ENCODE measurements at places on chromosomes 3 and 15.

DNA sequence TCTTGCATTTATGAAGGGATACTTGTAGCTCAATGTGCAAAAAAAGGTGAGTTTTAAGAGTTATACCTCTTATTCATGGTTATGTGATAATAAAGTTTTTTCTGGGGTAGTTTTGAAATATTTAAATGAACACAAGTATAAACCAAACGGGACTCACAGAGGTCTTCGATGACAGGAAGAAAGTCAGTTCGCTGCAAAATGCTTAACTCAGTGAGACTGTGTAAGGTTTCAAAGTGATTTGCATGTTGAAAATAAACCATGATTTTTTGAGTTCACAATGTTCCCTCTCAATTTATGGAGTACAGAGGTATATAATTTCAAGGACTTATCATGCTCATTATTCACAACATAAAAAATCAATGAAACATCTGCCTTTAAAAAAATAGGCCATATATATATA is 36.3 kb upstream of the MYH15 start:
- no peak for DNase-seq

DNA sequence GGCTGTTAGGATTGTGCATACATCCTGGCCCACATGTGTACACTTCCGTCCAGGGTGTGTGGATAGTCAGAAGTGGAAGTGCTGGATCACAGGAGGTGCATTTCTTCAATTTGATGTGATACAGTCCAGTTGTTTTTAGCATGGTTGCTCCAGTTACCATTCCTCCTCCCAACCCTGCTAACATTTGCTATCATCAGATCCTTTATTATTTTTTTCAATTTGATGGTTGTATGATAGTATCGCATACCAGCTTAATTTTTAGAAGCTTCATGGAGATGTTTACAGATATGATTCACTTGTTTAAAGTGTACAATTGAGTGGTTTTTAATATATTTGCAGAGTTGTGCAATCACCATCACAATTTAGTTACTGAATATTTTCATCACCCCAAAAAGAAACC is 202.7 kb downstream of the ITPR1 start:
- DNase-seq, result no peak

DNA sequence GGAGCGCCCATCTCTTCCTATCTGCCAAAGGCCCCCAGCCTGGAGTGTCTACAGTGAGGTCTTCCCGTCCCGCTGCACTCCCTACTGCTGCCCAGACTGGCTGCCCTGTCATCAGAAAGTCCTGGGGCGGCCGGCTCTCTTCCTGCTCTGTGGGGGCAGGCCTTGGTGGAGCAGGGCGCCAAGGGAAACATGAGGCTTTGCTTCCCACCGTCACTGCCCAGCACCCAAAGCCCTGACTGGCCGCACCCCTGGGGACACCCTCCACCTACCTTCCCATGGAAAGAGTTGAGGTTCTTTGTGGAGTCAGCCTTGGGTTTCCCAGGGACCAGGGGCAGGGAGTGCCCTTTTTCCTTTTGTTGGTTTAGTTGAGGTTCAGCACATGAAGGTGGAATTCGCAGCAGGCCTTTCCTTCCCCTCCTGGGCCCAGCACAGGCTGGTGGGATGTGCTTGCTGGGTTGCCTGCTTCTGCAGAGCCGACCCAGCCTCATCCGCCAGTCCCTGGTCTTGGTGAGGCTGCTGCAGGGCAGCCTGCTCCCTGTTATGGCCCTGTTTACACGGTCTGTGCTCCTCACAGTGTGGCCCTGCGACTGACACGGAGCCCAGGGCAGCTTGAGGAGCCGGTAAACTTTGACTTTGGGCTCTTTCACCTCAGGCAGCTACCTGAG is 51.8 kb upstream of the PLXNA1 start:
- no peak for DNase-seq

GRCh38 chr3:9793161-9793781 is 389 bp downstream of the ARPC4 start:
- DNase-seq, result no peak

- no peak for DNase-seq
Observed at GRCh38 chr15:40693904-40694687, 878 bp upstream of the RAD51 start.

- peak; percentile 77 for DNase-seq
Observed at GRCh38 chr3:11509173-11510000, 134.3 kb downstream of the VGLL4 start.

GRCh38 chr15:93141371-93141794 is 52.4 kb upstream of the RGMA start:
- DNase-seq, result no peak

DNA sequence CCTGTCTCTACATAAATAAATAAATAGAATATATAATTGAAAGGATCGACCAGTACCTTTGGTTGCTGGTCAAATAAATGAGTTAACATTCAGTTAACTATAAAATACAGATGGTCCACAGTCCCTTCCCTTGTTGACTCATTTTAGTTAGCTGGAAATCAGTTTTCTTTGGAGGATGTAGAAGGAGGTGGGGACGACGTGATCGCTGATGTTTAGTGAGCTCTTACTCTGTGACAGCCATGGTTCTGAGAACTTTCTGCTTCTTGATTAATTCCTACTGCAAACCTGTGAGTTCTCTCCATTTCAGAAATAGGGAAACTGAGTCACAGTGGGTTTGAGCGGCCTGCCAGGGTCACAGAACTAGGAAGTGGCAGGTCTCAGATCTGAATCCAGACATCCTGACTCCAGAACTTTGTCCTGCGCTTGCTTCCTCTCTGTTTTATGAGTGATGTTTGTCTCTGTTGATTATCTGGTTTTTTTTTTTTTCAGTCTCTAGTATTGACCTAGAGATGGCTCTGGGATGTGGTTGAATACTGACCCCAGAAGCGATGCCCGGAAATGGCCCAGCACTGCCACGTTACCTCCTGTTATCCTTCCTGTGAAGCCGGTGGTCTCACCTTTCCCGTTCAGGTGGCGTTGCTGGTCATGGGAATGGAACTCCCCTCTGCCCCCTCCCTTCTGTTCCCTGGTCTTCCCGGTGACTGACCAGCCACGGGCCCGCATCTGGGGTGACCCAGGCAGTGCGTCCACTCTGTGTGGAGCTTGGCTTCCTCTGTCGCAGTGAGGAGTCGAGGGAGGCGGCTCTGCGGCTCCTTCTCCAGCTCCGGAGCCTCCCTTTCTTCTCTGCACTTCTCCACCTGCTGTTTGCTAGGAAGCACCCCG is 18.2 kb downstream of the SYNM start:
- no peak for DNase-seq

DNA sequence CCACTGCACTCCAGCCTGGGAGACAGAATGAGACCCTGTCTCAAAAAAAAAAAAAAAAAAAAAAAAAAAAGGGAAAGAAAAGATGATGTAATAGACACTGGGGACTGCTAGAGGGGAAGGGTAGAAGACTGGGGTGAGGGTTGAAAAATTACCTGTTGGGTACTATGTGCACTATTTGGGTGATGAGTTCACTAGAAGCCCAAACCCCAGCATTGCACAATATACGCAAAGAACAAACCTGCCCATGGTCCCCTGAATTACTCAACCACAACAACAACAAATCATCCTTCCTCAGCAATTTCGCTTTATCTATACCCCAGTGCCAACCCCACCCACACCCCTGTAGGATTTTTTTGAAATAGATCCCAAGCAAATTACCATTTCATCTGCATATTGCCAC is 13.5 kb downstream of the NIPA1 start:
- DNase-seq, result no peak

DNA sequence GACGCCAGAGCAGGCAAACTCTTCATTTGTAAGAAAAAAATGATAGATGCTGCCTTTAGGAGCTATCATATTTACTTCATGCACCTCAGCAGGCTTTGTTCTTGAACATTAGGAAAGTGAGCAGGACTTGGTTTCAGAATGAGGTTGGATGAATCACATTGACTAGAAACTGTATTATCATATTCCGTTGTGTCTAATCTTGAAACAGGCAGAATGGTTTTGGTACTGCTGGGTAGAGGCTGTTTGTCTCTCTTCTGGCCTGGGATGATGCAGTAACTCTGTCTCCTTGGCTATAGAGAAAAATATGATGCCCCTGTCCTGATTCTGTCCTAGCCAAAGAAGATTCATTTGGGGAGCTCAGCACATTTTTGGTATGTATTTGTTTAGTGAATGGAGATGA is 344.2 kb upstream of the GRM7 start:
- DNase-seq, result no peak

- DNase-seq, result no peak
Observed at GRCh38 chr3:178518660-178519396, 17.4 kb upstream of the KCNMB2 start.

DNA sequence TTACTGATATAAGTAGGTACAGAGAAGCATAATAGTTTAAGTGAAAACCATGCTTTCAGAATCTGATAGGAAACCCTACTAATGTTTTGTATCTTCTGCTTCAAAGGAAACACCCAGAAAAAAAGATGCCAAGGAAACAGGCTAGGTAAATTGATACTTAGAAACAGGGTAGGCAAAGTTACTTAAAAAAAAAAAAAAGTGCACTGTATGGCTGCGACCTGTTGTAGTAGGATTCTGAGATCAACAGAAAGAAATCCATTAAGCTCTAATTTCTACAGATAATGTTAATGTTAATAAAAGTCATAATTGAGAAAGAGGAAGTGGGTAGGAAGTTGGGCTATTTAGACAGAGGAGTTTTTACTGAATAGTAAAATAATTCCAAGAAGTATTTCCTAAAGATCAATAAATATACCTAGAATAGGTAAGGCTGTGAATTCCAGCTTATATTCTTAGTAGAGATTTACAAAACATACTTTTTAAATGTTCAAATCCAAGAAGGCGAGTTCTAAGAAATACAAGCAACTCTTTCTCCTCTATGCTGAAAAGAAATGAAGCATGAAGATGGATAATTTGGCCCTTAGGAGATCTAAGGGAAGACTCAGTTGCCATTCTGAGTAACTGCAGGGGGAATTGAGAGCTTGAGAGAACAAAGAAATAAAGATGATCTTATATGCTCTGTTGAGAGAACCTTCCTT is 24.1 kb upstream of the STT3B start:
- no peak for DNase-seq

DNA sequence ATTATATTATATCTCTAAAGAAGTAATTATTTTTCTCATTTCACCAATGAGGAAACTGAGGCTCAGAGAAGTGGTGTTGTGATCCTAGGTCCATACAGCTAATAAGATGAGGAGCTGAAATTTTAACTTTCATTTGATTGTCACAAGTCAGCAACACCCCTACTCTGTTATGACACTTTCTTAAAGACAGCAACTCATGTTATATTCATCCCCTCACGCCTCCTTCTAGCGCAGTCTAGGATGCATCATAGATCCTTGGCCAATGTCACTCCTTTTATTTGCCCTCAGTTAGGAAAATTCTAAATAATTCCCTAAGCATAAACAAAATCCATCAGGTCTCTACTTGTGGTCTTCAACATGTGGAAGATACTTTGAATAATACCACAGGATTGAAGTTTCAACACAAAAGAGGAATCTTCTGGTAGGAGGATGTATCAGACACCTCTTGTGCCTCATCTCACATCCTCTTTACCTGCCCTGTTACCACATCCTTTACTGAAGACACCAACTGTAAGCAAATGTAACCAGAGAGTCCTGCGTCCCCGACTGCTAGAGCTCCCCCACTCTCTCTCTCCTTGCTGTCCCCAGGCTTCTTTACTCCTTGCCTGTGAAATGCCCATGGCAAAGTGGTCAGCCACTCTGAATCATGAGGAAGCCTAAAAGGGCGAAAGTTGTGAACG is 53.7 kb downstream of the TRIM42 start:
- DNase-seq, result no peak

- DNase-seq, result no peak
Observed at GRCh38 chr15:23629234-23629805, 18.3 kb downstream of the MAGEL2 start.

Data from stomach (tissue), 19 donors.